Right ventricle myocardium superior (tissue), 1 donor: ENCODE measurements at places on chromosomes 4 and X.

- no peak for DNase-seq
Observed at GRCh38 chr4:102627831-102628523, 126.8 kb downstream of the NFKB1 start.

- DNase-seq = no peak
Observed at GRCh38 chr4:123443401-123444289, 47.0 kb downstream of the SPRY1 start.

DNA sequence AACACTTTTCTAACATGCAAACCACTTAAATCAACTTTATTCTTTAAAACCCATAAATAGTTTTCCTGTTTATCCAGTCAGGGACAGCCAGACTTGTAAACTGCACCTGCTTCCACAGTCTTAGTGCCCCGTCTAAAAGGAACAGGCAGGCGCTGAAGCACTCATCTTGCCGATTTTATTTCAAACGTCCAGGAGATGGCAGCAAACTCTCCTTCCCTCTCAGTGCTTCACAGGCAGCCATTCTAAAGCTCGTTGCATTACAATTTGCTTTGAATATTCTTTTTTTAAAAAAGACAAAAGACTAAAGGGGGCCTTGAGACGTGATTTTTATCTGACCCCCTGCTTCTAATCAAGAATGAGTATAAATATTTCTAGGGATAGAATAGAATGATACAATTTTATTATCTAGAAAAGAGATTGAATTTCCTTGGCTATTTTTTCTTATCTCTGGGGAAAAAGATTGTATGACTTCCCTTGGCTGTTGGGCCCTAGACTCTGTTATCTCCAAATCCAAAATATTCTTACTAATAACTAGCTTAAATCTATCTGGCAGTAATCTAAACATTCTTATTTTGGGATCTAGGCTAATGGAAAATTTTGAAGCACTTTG, 93.6 kb upstream of the MYOZ2 start:
- no peak for DNase-seq

- no peak for DNase-seq
Observed at GRCh38 chr4:181949704-181950312, 293.4 kb upstream of the TENM3 start.

DNA sequence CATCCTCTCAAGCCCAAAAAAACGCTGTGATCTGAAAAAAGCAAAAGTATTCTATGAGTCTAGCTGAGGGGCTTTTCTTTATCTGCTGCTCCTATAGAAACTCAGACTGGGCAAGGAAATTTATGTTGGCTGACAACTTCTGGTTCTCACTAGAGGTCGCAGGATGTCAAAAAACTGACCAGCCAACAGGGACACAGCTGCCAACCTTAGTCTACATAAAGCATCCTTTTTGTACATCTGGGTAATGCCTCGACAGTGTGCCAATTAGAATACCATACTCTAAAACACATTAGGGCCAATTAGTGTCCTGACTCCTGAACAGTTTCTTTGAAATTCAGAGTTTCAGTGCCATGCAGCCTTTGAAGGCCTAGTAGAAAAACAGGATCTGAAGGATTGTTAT, 8.8 kb upstream of the TLL1 start:
- no peak for DNase-seq

GRCh38 chr4:43959976-43960375, 488.6 kb downstream of the KCTD8 start:
- no peak for DNase-seq
